ENCODE measurements at places on chromosomes 12 and 14.

- DNase-seq = no peak
Measured at GRCh38 chr12:23867794-23868193, 81.7 kb downstream of the SOX5 start.

DNA sequence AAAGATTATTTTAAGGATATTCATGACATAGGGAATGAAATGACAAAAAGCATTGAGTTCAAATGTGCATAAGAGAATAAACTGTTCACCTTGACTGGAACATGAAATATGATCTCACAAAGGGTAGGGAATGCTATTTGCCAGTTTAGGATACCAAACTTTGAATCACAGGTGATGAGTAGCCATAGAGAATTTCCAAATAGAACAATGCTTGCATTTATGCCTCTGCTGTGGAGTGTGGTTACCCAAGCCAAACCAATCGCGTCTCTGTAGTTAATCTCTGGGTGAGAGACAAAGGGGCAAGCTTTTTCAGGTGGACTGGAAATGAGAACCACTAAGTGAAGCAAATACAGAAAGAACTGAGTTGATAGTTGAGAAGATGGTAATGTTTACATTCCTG is 371.1 kb upstream of the RPL10L start:
- no peak for DNase-seq

DNA sequence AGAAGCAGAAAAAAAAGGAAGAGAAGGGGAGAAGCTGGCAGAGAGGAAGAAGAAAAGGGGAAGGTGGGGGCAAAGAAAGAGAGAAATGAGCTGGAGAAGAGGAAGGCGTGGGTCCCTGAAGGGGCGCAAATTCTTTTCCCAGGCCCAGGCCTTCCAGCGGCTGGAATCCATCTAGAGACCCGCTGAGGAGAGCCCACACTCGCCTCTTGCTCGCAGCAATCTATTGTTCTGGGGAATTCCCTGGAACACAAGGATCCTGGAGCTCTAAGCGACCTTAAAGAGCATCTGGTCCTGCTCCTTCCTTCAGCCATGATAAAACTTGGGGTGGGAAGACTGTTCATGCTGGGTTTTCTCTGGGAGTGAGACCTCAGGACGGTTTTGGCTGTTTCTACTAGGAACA is 41.2 kb upstream of the FKBP4 start:
- DNase-seq = no peak

DNA sequence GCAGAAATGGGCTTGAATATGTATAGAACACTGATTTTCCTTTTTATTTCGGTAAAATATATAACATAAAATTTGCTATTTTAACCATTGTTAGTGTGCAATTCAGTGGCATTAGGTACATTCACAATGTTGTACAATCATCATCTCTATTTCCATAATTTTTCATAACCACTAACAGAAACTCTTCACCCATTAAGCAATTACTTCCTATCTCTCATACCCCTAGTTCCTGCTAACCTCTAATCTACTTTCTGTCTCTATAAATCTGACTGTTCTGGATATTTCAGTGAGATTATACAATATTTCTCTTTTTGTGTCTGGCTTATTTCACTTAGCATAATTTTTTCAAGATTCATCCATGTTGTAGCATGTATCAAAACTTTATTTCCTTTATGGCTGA is 8.9 kb upstream of the RNF212B start:
- no peak for DNase-seq

- no peak for DNase-seq
Measured at GRCh38 chr14:103427485-103428443, 42.5 kb downstream of the MARK3 start.

GRCh38 chr14:43165651-43166050 is 1341.4 kb downstream of the FSCB start:
- DNase-seq = no peak

DNA sequence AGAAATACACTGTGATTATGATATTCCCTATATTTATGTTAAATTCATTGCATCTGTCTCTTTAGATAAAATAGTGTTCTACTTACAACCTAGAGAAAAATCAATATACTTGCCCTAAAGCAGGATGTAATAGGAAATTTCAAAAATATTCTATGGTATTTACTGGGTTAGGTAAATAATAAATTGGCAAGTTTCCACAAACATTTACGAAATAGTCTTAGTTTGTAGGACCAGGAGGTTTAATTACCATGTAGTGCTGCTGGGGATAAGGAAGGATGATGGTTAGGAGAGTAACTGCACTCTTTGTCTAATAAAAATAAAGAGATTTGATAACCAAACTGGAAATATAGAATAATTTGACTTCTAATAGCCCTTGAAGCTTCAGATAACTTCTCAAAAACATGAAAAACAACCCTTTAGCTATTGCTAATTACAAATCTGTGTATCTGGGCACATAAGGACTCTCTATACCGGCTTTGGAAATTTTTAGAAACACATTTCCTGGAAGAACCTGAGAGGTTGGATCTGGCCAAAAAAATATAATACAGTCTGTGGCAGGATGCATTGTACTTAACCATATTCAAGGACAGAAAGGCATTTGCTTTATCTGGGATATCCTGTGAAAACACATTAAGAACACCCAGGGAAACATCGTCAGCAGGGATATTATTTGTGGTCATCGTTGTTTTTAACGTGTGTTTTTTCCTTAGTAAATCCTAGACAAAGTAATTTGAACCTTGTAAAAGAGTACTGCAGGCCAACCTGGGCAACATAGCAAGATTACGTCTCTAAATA is 36.7 kb upstream of the TMCC3 start:
- DNase-seq = no peak

- peak; percentile 10 for DNase-seq
Measured at GRCh38 chr14:31877255-31877798, 199.8 kb upstream of the ARHGAP5 start.

DNA sequence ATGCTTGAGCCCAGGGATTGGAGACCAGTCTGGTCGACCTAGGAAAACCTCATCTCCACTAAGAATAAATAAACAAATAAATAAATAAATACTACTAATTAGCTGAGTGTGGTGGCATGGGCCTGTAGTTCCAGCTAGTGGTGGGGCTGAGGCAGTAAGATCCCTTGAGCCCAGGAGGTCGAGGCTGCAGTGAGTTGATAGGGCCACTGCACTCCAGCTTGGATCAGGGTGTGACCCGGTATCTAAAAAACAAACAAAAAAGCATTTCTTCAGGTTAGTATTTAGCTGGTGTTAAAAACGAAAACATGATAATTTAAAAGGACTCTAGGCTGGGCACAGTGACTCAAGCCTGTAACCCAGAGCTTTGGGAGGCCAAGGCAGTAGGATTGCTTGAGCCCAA is 1.2 kb upstream of the FGD4 start:
- no peak for DNase-seq

- DNase-seq = peak; percentile 63
Measured at GRCh38 chr12:84911271-84912197, 1.1 kb downstream of the SLC6A15 start.

DNA sequence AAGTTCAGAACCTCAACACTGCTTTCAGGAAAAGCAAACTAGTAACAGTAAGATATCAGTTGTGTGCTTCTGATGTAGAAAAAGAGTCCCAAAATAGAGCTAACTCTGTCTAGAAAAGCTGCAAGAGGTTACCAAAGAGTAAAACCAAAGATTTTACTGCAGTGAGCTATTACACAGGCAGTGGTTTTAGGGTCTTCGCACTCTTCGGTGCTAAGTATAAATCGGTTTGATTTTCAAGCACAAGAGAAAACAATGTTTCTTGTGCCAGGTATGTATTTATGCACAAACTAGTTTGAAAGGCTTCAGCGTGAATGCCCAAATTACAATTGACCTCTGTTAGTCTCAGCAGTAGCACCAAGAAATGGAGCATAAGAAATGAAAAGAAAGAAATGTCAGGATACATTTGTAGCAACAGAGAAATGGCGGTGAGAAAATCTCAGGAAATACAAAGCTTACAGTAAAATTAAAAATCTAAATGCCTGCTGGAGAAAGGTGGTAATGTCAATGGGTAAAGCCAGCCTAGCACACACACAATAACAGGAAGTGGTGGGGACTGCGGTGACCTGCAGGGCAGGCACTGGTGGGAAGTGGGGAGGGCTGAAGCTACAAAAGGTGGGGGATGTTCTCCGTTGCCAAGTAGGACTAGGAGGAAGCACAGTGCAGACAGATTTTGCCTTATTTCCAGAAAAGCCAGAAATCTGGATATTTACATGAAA is 18.0 kb upstream of the DYRK2 start:
- DNase-seq = no peak

- DNase-seq = no peak
Measured at GRCh38 chr12:5924342-5924741, 20.7 kb downstream of the ANO2 start.

GRCh38 chr14:20412411-20412810 is 890 bp downstream of the TEP1 start:
- DNase-seq = no peak

DNA sequence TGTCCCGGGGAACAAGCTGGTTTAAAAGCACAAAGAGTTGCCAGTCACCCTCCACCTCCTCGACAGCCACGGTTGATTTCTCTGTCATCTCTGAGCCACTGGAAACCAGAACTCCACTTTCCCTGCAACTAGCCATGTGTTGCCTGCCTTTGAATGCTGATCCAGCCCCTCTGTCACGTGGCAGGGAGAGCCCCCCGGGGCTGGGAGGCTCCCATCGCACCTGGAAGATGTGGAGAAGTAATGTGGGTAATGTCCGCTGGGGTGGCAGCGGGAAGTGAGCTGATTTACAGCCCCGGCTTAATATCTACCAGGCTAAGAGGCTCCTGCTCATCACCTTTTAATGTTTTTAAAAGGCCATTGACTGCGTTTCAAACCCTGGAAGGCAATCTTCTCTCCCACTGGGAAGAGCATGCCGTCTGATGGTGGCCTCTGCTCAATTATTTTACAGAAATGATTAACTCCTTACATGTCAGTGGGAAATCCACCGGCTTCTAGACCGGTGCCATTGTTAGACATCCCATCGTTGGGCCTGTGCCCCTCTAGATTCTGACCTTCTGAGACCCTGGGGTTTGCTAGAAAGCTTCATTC is 7.4 kb downstream of the PRIMA1 start:
- no peak for DNase-seq

GRCh38 chr12:26473291-26473690 is 277.9 kb downstream of the SSPN start:
- no peak for DNase-seq

GRCh38 chr12:125142601-125143000 is 77.4 kb downstream of the AACS start:
- DNase-seq = no peak

- DNase-seq = no peak
Measured at GRCh38 chr14:95314609-95315008, 5.1 kb downstream of the CLMN start.

DNA sequence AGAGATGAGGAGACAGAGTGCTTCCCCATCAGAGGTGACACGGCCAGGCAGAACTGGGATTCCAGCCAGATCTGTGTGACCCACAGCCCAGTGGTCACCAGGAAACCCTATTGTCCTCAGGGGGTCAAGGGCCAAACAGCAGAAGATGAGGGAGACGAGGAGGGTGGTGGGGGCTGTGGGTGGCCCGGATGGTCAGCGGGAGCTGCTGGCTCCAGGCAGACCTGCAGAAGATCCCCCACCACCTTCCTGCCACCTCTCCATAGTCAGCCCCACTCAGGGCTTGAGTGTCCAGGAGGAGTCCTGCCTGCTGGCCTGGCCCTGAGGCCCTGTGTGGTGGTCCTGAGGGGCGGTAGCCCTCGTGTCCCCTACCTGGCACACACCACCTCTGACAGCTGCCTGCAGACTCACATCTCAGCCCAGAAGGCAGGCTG is 136.8 kb downstream of the CALM1 start:
- no peak for DNase-seq

GRCh38 chr12:49674318-49674981 is 32.8 kb downstream of the FMNL3 start:
- no peak for DNase-seq

DNA sequence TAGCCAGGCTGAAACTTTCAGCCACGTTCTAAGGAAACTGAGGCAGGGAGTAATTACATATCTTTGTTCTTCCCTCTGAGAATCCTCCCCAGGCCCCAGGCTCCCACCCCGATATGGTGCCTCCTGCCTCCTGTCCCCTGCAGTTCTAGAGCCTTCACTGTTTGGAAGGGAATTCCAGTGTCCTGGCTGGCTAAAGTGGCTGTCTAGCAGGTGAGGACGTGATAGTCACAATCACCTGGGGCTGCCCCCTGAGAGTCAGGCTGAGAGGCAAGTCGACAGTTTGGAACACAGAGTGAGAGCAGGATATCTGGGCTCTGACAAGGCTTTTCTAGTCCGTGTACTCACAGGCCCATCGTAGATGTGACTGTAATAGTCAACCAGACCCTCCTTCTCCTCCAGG is 6.3 kb upstream of the RPAP3 start:
- DNase-seq = no peak

DNA sequence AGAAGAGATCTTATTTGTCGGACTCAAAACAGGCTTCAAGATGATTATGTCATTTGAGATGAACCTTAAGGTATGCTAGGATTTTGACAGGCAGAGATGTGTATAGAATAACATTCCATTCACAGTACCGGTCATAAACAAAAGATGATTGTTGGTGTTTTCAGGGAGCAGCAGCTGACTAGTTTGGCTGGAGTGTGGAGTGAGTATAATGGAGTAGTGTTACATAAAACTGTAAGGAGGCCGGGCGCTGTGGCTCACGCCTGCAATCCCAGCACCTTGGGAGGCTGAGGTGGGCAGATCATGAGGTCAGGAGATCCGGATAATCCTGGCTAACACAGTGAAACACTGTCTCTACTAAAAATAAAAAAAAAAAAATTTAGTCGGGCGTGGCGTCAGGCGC is 23.9 kb downstream of the SERPINA10 start:
- DNase-seq = no peak

DNA sequence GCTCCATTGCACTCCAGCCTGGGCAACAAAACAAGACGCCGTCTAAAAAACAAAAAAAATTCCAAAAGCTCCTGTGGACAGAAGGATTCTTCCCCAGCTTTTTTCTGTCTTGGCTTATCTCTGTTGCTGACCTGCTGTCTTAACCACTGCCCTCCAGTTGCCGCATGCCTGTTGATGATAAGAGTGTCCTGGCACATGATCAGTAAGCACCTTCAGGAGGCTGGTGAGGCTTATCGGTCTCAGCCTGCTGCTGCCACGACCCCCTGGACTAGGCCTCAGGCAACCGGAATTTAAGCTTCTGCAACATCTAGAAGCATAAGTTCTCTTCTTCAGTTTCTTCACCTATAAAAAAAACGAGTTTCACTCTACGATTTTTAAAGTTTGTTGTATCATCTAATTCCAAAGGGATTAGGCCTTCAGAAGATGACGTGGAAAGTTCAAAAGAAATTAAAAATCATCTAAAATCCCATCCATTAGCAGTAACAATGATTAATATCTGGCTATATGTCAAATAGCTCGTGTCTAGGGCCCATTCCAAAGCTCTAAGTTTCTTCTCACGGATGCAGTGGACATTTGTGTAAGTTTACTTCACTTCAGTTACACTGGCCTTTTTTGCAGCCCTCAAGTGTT is 46.4 kb downstream of the RESF1 start:
- no peak for DNase-seq

- peak; percentile 6 for DNase-seq
Measured at GRCh38 chr12:72523754-72524153, 251.6 kb downstream of the TRHDE start.

Measured in NCI-H2171 (cell line).